Activated T-cell treated with anti-CD3 and anti-CD28 coated beads, Interleukin-2, amount 50 U/mL, for 48 hours (primary cell): ENCODE measurements at places on chromosomes 4 and X.

GRCh38 chr4:10305816-10306215 is 151.4 kb downstream of the ZNF518B start:
- DNase-seq: no peak

DNA sequence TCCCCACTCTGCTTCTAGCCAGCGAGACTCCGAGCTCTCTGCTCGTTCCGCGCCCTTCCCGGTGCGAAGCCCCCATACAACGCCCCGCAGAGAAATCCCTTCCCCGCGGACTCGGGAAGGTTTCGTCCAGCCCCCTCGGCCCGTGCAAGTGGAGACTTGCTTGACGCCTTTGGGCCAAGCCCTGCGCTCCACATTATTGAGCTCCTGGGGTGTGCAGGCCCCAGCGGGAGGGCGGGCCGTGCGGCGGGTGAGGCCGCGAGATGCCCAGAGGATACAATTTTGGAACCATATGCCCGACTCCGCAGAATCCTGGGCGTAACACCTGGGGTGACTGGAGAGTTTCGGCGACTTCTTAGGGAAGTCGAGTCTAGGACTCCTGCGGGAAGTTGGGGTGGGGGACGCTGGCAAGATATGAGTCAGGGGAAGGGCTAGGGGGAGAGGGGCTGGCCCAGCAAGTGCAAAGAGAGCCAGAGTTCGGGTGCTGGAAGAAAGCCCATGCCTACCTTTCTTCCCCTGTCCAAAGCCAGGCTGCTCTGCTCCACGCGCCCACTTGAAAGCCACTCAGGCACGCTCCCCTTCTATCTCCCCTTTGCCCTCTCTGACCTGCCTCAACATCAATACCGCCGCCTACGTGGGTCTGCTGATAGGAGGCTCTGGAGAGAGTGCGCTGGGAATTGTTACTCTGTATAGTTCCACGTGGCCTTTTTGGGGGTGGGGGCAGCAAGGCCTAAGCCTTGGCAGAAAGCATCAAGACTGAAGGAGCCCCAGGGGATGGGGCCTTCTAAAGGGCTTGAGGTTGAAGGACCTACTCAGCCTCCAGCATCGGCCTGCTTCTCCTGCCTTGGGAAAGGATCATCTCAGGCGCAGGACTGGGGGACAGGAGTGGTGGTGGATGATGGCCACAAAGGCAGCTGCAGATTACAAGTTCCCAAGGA is 1.2 kb upstream of the ELF4 start:
- no peak for DNase-seq

DNA sequence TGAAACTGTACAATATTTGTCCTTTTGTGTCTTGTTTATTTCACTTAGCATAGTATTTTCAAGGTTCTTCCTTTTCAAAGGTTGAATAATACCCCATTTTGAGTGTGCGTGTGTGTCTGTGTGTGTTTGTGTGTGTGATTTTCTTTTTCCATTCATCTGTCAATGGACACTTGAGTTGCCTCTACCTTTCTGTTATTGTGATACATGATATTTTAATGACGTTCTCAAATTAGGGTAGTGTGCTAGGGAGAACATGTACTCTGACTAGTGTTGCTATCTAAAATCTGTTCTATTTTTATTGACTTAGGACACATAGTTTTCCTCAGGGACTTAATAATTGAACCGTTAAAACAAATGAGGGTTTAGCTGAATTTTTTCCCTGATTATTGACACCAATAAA is 9.9 kb downstream of the MMRN1 start:
- no peak for DNase-seq

GRCh38 chr4:81465406-81466340 is 6.0 kb downstream of the RASGEF1B start:
- no peak for DNase-seq

DNA sequence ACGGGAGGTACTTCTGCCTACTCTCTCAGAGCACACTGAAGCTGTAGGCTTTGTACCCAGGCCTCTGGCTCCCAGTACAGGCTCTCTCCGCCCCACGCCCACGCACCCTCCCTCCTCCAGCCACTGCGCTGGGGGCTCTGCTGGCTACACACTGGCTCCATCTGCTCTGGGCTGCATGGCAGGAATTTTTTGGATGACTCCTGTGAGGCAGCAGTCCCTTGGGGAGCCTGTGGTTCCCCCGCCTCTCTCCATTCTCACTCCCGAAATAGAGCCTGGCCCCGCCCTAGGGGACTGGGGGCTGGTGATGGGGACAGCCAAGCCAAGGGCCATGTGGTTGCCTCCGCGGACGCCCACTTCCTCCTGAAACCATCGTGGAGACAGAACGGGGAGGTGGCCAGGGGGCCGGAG is 58.1 kb upstream of the ADRA2C start:
- no peak for DNase-seq
